ENCODE measurements at places on chromosomes 2 and 18.
A peak's percentile ranks its signal among the peaks of the same experiment; 100 is the strongest.

DNA sequence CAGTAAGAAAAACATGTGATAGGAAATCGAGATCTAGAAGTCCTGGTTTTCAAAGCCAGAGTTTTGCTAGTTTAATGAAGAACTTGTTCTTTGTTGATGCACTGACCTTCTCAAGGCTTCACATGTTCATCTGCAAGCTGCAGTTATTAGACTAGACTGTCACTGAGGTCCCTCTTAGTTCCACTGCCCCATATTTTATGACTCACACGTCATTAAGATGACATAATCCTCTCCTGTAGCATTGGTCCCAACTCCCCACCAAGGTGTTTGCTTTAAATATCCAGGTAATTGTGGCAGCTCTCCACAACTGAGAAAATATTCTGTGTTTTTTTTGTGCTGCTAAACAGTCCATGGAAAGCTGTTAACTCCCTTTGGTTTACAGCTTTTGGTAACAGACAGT, 149.7 kb downstream of the MREG start:
- no peak for DNase-seq

DNA sequence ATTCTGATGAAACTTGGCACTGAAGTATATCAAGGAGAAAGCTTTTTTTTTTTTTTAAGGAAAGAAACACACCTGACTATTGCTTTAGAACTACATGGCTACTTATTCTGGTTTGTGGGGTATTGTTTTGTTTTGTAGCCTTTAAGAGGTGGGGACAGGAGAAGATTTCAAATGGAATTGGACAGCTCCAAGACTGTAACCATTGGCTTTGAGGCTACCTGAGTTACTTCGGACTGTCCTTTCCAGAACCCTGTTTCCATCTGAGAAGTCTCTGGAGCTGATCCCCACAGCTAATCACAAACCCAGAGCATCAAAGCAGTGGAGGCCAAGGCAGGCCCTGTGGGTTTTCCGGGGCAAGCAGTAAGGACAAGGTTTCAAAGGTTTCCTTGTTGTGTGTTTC, 4.7 kb downstream of the CDC42EP3 start:
- DNase-seq, result no peak

GRCh38 chr2:205324355-205324754, 357.9 kb upstream of the NRP2 start:
- DNase-seq, result no peak

DNA sequence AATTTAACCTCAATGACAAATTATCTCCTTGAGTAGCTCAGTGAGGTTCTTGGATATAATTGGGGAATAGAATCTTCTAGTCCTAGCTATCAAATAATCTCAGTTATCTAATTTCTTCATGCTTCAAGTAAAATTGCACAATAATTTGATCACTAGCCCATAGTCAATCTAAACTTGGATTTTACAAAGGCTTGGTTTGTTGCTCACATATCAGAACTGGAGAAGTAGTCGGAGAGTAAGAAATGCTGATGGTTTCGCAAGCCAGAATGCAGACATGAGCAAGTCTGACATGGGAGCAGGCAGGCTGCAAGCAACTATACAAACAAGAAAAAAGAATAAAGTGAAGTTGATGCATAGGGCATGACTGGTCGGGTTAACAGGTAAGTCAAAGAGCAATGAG, 11.7 kb upstream of the PDE11A start:
- DNase-seq, result no peak

DNA sequence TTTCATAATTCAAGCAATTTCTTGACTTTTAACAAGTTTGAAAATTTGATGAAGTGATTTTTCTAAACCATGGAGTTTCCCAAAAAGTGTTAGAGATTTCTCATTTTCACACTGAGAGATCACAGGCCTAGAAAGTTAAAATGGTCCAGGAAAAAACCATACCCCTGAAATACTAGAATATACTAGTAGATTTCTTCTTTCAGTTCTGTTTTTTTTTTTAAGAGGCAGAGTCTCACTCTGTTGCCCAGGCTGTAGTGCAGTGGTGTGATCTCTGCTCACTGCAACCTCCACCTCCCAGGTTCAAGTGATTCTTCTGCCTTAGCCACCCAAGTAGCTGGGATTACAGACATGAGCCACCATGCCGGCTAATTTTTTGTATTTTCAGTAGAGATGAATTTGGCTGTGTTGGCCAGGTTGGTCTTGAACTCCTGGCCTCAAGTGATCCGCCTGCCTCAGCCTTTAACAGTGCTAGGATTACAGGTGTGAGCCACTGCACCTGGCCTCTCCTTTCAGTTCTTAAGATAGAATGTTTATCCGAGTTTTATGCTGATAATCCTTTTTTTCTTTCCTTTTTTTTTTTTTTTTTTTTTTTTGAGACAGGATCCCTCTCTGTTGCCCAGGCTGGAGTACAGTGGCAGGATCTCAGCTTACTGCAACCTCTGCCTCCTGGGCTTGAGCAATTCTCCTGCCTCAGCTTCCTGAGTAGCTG, 14.4 kb downstream of the MTHFD2 start:
- no peak for DNase-seq

DNA sequence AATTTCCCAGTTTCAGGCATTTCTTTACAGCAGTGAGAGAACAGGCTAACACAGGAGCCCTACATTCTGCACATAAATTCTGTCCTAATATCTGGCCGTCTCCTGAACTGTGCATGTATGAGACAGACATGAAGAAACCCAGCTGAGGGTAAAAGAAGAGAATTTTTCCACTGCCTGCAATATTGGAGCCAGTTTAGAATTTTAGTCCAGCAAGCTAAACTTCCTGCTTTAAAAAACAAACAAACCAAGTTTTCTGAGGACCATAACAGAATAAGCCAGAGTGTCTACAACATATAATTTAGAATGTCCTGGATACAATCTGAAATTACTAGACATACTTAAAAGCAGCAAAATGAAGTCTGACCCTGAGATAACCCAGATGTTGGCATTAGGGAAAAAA, 215.1 kb upstream of the KLHL29 start:
- no peak for DNase-seq

DNA sequence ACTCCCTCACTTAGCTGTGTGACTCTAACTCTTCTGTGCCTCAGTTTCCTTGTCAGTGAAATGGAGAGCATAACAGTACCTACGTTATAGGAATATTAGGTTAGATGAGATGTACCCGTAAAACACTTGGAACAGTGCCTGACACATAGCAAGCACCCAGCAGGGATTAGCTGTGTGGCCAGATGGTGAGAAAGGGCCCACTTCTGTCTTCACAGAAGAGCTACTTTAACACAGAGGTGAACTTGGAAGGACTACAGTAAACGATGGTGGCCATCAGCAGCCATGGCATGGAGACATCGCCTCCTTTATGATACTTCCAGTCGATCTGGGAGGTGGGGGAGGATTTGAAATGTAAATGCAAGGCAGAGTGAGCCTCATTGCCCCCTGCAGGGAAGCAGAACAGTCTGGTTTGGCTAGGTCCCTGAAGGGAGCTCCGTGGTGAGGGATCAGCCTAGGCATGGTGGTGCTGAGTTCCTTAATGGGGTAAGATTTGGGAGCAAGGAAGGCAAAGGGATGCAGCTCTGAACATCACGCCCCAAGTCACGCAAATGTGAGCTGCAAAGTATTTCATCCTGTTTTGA, 101.7 kb upstream of the ALPP start:
- DNase-seq, result no peak

DNA sequence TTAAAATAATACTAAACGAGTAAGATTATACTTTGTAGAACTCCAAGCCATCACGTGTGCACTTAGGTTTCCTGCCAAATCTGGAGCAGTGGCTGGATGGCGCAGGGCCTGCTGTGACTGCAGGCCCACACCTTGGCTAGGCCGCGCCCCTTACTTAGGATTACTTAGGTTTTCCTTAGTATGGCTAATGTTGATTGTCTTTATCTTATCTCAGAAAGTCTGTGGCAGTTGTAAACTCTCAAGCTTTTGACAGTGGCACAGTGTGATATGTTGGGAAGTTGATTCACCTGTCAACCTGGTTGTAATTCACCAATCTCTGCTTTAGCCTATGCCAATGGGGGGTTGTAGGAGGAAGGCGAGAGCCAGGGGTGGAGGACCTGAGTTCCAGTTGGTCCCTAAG, 208.4 kb downstream of the ZNF407 start:
- no peak for DNase-seq

DNA sequence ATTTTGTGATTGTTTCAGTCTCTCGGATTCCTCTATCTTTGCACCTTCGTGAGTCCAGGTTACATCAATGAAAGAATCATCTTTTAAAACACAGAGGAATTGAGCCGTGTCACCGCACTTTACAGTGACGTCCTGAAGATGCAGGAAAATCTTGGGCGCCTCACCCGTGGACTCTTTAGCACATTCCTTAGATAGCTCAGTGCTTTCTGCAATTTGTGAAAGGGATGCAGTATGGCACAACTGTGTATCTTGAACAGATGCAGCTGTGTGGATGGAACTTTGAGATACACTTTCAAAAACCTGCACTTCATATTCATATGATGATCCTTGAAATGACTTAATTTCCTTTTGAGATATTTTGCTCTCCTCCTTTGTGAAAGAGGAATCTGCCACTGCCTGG, 50.9 kb downstream of the TTN start:
- DNase-seq, result no peak

- DNase-seq, result no peak
Observed at GRCh38 chr2:164651361-164651760, 30.1 kb upstream of the GRB14 start.

GRCh38 chr2:145484448-145485097, 964.7 kb upstream of the ZEB2 start:
- DNase-seq, result peak; percentile 49

DNA sequence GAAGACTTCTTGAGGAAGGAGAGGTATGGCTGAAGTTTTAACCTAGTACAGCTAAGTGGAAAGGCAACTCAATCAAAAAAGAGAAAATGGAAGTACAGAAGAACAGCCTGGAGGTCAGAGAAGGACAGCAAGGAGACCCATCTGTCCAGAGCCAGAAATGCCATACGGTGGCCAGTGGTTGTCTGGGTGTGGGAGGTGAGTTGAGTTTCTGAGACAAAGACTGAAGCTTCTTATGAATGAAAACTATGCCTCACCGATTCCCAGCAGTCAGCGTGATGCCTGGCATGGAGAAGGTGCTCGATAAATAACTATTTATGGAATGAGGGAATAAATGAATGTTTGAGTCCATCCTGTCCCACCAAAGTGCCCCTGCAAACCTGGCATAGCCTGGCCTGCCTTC, 98.8 kb downstream of the MRO start:
- DNase-seq, result no peak

GRCh38 chr2:216698895-216699294, 3.5 kb upstream of the IGFBP5 start:
- DNase-seq, result no peak

DNA sequence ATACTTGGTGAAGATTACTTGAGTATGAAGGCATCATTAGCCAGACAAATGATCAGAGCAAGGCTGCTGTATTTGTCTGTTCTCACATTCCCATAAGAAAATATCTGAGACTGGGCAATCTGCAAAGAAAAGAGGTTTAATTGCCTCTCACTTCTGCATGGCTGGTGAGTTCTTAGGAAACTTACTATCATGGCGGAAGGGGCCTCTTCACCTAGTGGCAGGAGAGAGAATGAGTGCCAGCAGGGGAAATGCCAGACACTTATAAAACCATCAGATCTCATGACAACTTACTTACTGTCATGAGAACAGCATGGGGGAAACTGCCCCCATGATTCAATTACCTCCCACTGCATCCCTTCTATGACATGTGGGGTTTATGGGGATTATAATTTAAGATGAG, 452.3 kb downstream of the GALR1 start:
- DNase-seq, result no peak

- no peak for DNase-seq
Observed at GRCh38 chr2:62369541-62370202, 136.3 kb downstream of the TMEM17 start.

- DNase-seq, result no peak
Observed at GRCh38 chr2:49643149-49643548, 488.8 kb upstream of the FSHR start.

DNA sequence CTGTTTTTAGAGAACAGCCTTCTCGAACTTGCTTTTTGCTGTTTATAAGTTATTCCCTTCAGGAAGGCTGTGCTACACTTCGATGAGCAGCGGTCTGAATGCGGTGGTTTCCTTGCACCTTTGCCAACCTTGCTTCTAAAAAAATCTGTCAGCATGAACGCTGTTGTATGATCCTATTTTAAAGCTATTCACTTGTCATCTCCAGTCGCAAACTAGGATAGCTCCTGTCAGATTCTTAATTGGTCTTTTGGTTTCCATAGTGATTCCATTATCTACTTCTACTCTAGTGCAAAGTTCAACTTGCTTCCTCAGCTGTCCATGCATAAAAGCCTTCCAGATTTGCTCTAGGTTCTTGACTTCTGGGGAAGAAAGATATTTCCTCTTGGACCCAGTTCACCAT, 76.3 kb upstream of the GALNT3 start:
- no peak for DNase-seq

DNA sequence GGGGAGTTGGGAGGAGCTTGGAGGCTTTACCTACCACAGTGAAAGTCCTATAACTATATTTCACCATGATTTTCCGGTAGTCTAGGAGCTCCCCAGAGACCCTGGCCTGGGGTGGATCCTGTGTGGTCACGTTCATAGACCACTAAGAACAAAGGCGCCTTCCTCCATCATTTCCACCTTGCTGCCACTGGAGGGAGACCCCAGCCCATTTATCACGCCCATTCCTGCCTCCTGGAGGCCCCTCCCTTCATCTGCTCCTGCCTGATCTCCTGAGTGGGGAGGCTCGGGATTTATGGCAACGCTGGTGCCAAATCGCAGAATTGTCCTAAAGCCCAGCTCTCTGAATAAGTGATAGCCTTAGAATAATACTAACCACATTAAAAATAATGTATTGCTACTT, 507.6 kb upstream of the SPHKAP start:
- DNase-seq, result no peak

DNA sequence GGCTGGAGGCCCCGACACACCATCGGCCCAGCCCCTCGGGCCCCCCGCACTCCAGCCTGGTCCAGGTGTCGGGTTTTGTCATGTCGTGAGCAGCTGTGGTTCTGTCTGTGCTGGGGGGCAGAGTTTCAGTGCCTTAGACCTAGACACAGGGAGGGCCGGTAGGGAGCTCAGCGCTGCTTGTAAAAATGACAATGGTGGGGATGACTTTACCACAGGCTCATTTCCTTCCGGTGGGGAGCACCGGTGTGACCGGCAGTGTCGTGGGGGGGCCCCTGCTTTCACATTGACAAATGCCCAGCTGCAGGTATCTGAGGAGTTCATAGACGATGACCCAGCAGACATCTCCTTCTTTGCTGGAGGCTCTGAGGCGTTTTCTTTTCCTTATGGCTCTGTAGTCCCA, 66.9 kb downstream of the STK25 start:
- DNase-seq, result no peak

- DNase-seq, result no peak
Observed at GRCh38 chr2:74025971-74026612, 41.4 kb downstream of the TET3 start.
